ENCODE measurements at places on chromosomes 6 and 20.
A peak's percentile ranks its signal among the peaks of the same experiment; 100 is the strongest.

DNA sequence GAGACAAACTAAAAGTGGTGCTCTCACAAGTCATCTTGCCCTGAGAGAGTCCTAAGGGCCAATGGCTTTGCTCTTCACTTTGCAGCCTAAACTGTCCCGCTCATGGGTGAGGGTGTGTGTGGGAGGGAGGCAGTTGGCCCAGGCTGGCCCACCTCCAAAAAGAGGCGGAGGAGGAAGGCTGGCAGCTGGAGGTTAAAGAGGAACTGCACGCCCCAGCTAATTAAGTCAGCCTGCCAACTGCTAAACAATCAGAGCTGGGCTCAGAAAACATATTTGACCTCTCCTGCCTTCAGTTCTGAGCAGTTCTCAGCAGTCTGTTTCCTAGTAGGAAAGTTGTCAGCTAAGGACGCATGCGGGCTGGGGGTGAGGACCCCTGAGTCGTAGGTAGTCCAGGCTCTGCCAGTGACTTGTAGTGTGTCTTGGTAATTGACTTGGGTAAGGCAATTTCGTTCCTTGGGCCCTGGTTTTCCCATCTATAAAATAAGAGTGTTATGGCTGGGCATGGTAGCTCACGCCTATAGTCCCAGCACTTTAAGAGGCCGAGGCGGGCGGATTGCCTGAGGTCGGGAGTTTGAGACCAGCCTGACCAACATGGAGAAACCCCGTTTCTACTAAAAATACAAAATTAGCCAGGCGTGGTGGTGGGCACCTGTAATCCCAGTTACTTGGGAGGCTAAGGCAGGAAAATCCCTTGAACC is 17.0 kb downstream of the GSS start:
- no peak for ATAC-seq

- ATAC-seq = no peak
These were observed 56.6 kb upstream of the TRAF3IP2 start for GRCh38 chr6:111662072-111662793.

- no peak for ATAC-seq
These were observed 126.0 kb upstream of the AKIRIN2 start for GRCh38 chr6:87828044-87828443.

DNA sequence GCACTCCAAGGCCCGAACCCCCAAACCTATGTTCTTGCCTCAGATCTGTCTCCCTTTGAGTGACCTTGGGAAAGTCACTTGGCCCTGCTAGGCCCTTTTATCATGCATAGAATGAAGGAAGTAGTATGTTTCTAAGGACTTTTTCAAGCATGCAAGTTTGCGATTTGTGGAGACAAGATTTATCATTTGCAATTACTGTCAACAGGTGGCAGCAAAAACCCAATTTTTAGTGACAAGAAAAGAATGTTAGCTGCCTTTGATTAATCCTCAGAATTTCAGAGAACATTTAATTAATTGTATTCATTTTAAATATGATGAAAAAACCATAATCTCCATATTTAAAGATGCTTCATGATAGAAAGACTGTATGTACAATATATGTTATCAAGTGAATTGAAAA is 28.3 kb upstream of the PREP start:
- ATAC-seq = no peak

DNA sequence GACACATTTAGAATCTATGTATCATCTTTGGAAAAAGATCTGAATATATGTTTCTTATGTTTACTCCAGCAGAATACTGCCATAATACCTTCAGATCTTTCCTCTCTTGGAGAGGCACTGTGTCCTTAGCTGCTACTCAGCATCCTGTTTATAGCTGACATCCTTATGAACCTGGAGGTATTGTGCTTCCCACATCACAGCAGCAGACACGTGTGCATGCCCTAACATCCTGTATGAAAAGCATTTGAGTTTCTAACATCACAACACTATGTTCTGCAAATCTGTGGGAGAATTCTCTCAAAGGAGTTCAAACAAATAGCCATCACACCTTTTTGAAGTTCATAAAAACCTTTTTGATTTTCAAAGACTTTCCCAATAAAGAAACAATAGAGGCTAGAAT is 216.0 kb downstream of the GJA1 start:
- no peak for ATAC-seq

DNA sequence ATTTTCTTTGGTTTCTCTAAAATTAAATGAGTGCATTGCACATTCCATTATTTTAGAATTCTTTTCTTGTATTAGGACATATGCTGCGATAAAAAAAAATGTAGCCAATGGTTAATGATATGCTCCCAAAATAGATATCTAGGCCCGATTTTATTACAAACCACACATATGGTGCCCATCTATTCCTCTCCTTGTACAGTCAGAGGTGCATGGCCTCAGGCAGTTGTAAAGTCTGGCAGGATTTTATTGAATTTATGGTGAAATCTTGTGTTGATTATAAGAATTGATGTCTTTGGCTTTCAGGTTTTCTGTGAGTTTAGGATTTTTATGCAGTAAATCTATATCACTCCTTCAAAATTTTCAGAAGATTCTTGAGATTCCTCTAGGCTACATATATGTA is 192.2 kb downstream of the RFPL4B start:
- no peak for ATAC-seq

DNA sequence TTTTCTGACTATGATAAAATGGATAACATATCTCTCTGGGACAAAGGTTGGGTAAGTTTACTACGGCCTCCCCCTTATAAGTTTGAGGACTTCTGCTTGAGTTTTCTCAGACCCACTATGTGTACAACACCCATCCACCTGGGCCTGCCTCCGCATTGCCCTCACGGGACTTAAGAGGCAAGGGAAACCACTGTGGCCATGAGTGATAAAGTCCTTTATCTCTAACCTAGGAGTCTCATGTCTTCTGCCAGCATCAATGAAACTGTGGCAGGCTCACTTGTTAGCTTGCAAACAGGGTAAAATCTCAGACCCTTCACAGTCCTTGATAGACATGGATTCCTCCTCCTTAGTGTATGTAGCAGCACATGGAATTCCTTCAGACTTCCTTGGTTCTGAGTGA is 173.4 kb upstream of the MYLIP start:
- no peak for ATAC-seq

DNA sequence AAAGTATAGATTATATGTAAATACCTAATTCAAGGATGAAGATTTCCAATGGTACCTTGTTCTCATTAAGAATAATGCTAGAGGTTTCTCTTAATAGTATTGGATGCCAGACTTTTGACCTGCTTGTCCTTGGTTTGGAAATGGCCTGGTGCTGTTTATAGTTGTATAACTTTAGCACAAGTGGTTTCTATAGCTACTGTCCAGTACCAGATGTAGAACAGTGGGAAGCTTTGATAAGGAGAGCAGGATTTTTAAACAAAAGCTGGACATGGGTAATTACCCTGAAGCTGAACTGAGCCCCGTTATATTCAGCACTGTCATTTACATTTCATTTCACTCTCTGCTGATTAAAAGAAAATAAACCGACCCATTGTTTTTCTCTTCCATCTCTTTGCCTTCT is 43.7 kb downstream of the TRMT11 start:
- no peak for ATAC-seq

- ATAC-seq = no peak
These were observed 60.7 kb upstream of the LAMA2 start for GRCh38 chr6:128822271-128822670.

GRCh38 chr6:45488889-45489288 is 111.2 kb upstream of the SUPT3H start:
- ATAC-seq = peak; percentile 50

GRCh38 chr6:24385536-24386269 is 17.0 kb upstream of the MRS2 start:
- no peak for ATAC-seq

DNA sequence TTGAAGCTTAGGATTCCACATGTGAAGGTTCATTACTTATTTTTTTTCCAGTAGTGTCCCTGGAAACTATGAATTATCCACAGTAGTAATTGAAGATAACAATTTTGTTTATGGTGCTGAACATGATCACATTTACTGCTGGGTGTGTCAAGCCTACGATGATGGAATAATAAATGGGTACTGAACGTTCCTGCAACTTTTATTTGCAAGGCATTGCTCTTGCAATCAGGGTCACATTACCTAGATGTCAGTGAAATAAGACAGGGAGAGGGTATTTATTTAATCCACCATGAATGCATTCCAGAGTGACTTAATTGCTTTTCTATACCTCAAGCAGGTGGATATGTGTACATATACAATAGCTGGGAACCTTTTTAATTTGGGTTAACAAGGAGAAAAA is 27.0 kb upstream of the MLIP start:
- ATAC-seq = no peak

- peak; percentile 82 for ATAC-seq
These were observed 146.8 kb downstream of the SH3BGRL2 start for GRCh38 chr6:79777713-79778579.

- ATAC-seq = no peak
These were observed 5.1 kb downstream of the TP53RK start for GRCh38 chr20:46683939-46684750.

- no peak for ATAC-seq
These were observed 13.8 kb downstream of the TOMM34 start for GRCh38 chr20:44946271-44946852.

GRCh38 chr6:3266170-3266569 is 7.4 kb downstream of the PSMG4 start:
- no peak for ATAC-seq

- ATAC-seq = no peak
These were observed 10.5 kb downstream of the SNAI1 start for GRCh38 chr20:49993301-49993751.

- no peak for ATAC-seq
These were observed 165.6 kb downstream of the TRIM27 start for GRCh38 chr6:28758046-28758817.

- no peak for ATAC-seq
These were observed 19.5 kb downstream of the LRRC1 start for GRCh38 chr6:53814353-53814752.

DNA sequence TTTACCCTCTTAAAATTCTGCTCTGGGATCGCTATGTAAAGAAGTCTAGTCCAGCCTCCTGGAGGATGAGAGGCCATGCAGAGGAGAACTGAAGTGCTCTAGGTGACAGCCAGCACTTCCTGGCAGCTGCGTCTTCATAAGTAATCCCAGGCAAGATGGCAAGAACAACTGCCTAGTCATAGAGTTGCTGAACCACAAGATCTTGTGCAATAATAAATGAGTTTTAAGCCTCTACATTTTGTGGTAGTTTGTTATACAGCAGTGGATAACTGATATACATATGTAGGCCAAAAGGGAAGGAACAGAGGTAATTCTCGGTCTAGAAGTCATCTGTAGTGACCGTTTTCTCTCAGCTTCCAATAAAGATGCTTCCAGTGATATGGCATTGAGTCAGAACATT is 103.8 kb upstream of the FLRT3 start:
- ATAC-seq = no peak
